ENCODE measurements at places on chromosomes 7 and 10.

- DNase-seq, result peak; percentile 21
Observed at GRCh38 chr7:116786791-116787443, 75.5 kb upstream of the CAPZA2 start.

GRCh38 chr7:92609921-92610518 is 19.8 kb upstream of the FAM133B start:
- DNase-seq, result no peak

- no peak for DNase-seq
Observed at GRCh38 chr7:65338346-65338745, 35.3 kb upstream of the ZNF92 start.

- no peak for DNase-seq
Observed at GRCh38 chr10:47050618-47051455, 139.6 kb downstream of the PTPN20 start.

- DNase-seq, result no peak
Observed at GRCh38 chr7:65233409-65234034, 140.1 kb upstream of the ZNF92 start.

- no peak for DNase-seq
Observed at GRCh38 chr7:135662123-135662372, 266 bp upstream of the STMP1 start.

- no peak for DNase-seq
Observed at GRCh38 chr10:88791924-88792323, 10.6 kb upstream of the LIPM start.

DNA sequence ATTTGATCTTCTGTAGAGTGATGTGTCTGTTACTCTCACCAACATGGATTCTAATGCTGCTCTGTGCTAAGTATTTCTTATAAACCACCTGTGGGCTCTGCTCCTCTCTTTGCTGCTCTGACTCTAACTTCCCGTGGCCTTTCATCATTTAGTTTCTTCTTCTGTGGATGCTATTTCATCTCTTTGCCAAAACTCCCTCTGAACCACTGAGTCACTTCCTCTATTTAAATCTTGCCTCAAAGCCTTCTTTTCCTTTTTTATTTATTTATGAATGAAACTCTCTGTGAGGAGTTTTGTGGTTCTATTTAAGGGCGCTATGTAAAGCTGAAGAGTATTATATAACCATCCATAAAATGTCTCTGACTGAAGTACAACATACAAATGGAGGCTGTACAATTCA is 538.5 kb downstream of the SUGCT start:
- DNase-seq, result no peak

GRCh38 chr10:3775696-3776551 is 9.1 kb downstream of the KLF6 start:
- DNase-seq, result no peak

DNA sequence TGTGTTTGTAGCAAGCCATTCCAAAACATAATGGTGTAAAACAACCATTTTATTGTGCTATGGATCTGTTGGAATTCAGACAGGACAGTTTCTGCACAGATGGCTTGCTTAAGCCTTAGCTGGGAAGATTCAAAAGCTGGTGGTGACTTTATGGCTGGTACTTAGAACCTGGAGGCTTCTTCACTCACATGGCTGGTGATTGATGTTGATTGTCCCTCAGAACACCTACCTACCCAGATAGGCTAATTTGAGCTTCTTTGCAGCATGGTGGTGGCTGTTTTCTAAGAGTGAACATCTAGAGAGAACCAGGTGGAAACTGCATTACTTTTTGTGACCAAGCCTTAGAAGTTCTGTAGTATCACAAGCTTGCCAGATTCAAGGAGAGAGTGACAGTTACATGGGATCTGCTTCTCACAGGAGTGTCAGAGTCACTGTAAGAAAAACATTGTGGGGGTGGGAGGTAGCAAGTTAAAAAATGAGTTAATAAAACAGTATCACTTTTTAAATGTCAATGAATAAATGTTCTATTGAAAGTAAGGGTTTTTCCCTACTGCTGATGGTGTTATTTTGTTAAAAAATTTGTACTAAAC is 7.1 kb downstream of the R3HCC1L start:
- DNase-seq, result no peak

DNA sequence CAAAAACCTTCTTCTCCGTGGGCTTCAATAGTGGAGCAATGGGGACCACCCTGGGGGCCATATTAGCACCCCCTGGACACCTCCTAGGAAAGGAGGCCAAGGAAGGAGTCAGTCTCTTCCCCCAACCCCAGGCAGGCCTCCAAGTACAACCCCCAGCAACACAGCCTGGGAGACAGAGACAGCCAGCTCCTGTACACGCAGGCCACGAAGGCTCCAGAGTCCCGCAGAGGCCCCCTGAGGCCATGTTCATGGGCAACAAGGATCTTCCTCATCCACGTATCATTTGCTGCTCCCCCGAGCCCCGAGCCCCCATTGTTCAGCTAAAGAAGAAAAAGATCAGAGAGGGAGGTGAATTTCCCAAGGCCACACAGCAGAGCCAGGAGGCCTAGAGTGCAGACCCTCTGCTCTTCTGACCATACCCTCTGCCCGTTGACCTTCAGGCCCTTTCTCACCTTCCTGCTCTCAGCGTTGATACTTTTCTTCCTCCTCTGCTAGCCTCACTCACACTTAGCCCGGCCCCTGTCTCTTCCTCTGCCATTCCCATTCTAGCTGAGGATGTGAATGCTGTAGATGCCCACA is 35.9 kb upstream of the MYL10 start:
- no peak for DNase-seq

DNA sequence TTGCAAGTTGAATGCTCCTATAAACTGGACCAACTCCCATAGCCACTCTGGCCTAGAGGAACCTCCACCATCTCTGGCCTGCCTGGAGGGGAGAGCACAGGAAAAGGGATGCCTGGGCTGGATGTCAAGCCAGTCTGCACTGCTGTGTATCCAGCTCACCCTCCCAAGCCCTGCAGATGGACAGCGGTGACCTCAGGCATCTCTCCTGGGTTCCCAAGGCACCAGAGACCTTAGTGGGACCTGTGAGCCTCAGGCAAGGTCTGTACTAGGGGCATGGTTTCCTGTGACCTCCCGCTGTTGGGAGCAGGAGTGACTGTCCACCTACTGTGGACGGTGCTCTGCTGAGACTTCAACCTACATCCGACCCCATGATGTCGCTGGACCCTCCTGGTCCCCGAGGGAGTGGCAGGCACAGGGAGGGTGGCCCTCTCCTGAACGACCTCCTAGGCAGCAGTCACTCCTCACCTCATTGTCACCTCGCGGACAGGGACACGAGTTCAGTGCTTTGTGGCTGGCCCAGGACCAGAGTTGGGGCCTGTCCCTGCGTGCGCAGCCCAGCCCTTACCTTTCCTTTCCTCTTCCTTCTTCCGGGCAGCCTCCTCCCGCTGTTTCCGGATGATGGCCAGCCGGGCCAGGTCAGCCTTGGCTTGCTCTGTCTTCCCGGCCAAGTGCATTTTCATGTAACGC is 11.0 kb downstream of the PDAP1 start:
- DNase-seq, result no peak

DNA sequence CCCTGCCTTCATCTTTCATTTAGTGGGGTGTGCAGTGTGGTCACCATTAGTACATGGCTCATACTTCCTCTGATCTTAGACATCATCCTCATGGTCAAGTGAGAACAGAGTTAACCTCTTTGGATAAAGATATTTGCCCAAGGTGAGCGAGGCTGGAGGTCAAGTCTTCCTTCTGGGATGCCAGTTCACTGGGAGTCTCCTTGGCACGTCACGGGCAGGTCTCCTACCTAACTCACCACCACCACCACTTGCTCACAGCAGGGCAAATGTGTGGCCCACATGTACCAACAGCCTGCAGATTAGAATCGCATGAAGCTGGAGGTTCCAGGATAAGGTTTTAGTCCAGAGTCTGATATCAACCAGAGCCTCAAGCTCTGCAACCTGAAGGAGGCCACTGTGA is 164.6 kb downstream of the USP6NL start:
- DNase-seq, result no peak

DNA sequence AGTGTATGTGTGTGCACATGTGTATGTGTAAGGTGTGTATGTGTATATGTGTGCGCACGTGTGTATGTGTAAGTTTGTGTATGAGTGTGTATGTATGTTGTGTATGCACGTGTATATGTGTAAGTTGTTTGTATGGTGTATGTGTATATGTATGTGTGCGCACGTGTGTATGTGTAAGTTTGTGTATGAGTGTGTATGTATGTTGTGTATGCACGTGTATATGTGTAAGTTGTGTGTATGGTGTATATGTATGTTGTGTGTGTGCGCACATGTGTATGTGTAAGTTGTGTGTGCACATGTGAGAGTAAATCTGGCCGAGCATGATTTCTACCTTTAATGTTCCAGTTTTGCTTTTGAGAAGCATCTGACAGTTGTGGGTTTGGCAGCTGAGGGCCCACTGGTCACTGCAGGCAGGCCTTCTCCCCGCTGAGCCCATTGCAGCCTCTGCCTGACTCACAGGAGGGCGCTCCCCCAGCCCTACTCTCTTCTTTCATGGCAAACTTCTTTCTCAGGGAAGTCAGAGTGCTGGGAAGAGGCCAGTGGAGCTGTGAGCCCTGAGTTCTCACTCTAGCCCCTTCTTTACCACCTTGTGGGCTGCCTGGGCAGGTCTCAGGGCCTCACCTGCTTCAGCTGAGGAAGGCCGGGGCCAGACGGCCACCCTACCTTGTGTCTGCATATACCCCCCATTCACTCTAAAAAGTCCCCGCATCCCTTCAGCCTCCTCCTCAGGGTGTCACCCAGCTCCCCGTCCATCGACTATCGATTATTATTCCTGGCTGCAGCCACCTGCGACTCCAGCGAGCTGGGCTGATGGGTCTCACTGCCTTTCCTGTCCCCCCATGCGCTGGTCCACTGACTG is 11.2 kb downstream of the WDR86 start:
- DNase-seq, result no peak

DNA sequence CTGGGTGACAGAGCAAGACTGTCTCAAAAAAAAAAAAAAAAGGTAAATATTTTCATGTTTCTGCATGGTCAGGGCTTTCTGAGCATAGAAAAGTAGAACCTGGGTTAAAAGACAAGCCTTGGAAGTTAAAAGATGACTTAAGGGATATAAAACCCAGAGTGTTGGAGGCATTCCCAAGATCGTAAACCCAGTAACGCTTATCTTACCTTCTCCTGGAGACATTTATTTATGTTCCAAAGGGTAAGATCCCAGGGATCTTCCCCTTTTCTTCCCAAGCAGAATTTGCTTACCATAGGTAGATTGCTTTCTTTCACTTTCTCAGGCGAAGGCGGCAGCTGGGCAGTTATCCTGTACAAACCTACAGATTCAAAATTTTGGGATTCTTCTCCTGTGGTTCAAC is 22.2 kb downstream of the SUGCT start:
- no peak for DNase-seq

DNA sequence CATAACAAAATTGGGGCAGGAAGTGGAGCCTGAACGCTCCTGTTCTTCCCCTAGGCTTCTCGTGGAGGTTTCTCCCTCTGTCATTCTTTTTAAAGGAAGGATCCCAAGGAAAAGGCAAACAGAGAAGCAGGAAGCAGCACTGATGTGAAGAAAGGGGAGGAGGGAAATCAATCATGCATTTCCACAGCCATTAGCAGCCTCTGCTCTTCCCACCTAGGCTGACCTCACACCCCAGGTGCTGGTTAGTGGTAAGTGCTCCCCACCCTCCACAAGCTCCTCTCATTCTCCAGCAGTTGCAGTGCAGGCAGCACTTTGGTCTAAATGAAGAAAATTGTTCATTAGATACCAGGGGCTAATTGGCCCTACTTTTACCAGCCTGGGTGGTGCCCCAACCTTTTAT is 2.6 kb downstream of the CRHR2 start:
- no peak for DNase-seq

DNA sequence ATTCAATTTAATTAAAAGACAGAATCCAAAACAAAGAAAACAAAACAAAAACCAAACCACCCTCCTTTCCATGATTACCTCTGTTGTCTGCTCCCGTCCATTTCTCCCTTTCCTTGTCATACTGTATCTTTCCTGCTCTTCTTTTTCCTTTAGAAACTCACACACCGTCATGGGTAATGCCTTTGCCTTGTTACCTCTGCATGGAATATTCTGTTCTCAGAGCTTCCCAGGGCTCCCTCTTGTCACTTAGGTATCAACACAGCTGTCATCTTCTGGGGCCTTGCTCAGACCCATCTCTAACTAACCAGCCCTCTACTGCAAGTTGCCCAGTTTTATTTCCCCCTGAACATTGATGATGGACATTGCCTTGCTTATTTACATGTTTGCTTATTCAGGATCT is 30.2 kb upstream of the GIMAP8 start:
- no peak for DNase-seq

- no peak for DNase-seq
Observed at GRCh38 chr10:129808092-129808983, 155.7 kb downstream of the EBF3 start.

DNA sequence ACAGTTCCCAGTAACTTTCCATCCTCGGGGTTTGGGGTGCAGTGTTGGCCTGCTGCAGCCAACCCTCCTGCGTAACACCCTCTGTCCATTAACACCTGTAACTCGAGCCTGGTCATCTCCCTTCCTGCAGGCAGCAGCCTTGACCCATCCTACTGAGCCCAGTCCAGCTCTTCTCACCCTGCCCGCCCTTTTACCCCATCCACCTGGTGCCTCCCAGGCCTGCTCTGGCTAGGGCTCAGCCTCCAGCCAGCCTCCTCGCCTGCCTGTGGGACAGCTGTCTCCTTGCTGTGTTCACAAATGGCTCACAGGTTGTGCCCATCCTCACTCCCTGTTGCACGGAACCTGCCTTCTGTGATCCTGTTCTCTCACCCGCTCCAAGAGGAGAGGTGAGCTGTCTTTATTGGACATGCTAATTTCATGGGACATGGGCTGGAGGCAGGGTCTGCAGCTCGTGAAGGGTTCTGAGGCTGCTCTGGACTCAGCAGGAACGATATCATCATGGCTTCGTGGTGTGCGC is 277.2 kb upstream of the TCERG1L start:
- no peak for DNase-seq

DNA sequence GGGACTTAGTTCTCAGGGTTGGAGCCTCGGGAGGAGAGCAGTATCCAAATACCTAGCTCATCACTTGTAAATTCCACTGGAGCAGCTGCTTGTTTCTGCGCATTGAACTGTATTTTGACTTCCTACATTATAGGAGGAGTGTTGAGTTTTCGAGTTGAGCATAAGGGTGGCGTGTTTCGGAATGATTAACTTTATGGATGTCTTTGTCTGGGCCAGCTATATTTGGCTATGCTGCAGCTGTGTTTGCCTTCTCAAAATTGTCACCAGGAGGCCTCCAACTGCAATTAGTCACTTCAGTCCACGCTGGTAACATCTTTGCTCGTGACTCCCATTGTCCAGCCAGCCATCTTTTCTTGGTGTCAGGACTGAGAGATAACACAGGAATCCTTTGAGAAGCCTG is 9.1 kb downstream of the CELF2 start:
- DNase-seq, result no peak

- no peak for DNase-seq
Observed at GRCh38 chr10:117152668-117153067, 14.6 kb upstream of the VAX1 start.

GRCh38 chr10:93072713-93073538 is 767 bp upstream of the CYP26A1 start:
- DNase-seq, result no peak
